Natural killer cell (primary cell): ENCODE measurements at places on chromosomes 2 and 18.

- H3K4me3 ChIP-seq: no peak overlapping the region
- H3K4me1 ChIP-seq: no peaks in the 10 kb centered on the region
- H3K36me3 ChIP-seq: no peaks in the 10 kb centered on the region
- H3K27ac ChIP-seq: no peak overlapping the region
- peaks cover 2% of the 10 kb centered on the region for H3K27me3 ChIP-seq
Observed at GRCh38 chr18:21472741-21473140, 127.8 kb downstream of the ESCO1 start.

GRCh38 chr2:216934151-216934550 lies 74.3 kb upstream of the TNP1 start:
- no peaks in the 10 kb centered on the region for H3K4me1 ChIP-seq
- H3K27ac ChIP-seq: no peak overlapping the region
- no peak for DNase-seq
- no peaks in the 10 kb centered on the region for H3K27me3 ChIP-seq
- H3K36me3 ChIP-seq: no peaks in the 10 kb centered on the region

DNA sequence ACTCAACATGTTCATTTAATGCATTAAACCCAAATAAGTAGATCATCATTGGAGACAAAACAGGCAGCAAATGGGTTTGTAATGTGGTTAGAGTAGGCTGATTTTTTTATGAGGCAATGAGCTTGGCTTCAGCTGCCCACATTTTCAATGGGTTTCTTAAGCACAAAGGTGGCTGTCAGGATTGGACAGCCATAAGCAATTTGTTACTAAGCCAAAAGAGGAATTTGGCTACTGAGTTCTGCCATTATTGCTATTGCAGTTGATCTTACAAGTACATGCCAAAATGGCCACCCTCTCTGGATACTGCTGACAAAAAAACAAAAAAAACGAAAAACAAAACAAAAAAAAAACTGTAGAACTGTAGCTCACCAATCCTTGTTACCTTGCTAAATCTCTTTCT lies 1348.0 kb upstream of the PIK3C3 start:
- no peak overlapping the region for H3K4me3 ChIP-seq
- no peak for DNase-seq
- no peak overlapping the region for H3K27ac ChIP-seq
- no peaks in the 10 kb centered on the region for H3K27me3 ChIP-seq
- H3K4me1 ChIP-seq: no peaks in the 10 kb centered on the region

DNA sequence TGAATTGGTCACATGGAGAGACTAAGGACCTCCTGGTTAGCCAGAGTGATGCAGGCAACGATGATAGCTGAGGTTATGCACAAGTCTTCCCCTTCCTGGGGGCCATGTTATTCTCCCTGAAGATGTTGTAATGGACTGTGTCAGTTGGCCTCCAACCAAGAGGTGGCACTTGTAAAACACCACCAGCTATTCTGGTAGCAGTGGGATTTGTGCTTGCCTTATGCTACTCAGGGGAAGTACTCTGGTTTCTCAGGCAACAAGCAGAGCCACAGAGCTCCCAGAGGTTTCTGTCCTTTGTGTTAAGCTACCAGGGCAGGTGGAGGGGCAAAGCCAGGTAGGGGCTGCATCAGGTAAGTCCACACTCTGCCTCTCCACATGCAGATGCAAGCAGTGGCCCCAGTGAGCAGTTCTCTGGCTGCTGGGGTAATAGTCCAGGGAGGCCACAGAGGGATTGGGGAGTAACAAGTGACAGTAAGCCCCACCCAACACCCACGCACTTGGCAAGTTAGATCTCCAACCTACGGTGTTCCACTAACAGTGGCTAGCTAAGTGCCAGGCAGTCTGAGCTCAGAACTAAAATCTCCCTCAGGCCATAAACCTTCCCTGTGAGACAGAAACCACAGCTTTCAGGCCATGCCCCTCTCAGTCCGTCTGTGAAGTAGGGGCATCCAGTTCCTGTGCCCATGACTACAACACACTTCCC lies 99.7 kb downstream of the RND3 start:
- no peaks in the 10 kb centered on the region for H3K4me1 ChIP-seq
- no peak for DNase-seq
- no peak overlapping the region for H3K4me3 ChIP-seq
- no peaks in the 10 kb centered on the region for H3K36me3 ChIP-seq

- H3K27ac ChIP-seq: no peak overlapping the region
- no peaks in the 10 kb centered on the region for H3K27me3 ChIP-seq
- H3K36me3 ChIP-seq: no peaks in the 10 kb centered on the region
- H3K4me3 ChIP-seq: no peak overlapping the region
Observed at GRCh38 chr2:10186868-10187535, 64.5 kb downstream of the RRM2 start.

GRCh38 chr2:117723483-117723882 lies 91.0 kb upstream of the DDX18 start:
- DNase-seq: no peak
- peaks cover 12% of the 10 kb centered on the region for H3K4me1 ChIP-seq
- H3K36me3 ChIP-seq: no peaks in the 10 kb centered on the region
- H3K27me3 ChIP-seq: no peaks in the 10 kb centered on the region

GRCh38 chr18:33113416-33113815 lies 327.1 kb downstream of the CCDC178 start:
- H3K36me3 ChIP-seq: no peaks in the 10 kb centered on the region
- H3K4me1 ChIP-seq: no peaks in the 10 kb centered on the region
- no peak overlapping the region for H3K4me3 ChIP-seq
- DNase-seq: no peak
- no peaks in the 10 kb centered on the region for H3K27me3 ChIP-seq

- H3K4me1 ChIP-seq: peaks cover 11% of the 10 kb centered on the region
- H3K36me3 ChIP-seq: peaks cover 74% of the 10 kb centered on the region
- no peak overlapping the region for H3K27ac ChIP-seq
- no peak overlapping the region for H3K4me3 ChIP-seq
- DNase-seq: no peak
- no peaks in the 10 kb centered on the region for H3K27me3 ChIP-seq
Observed at GRCh38 chr18:50274044-50274442, 7.3 kb downstream of the MBD1 start.

DNA sequence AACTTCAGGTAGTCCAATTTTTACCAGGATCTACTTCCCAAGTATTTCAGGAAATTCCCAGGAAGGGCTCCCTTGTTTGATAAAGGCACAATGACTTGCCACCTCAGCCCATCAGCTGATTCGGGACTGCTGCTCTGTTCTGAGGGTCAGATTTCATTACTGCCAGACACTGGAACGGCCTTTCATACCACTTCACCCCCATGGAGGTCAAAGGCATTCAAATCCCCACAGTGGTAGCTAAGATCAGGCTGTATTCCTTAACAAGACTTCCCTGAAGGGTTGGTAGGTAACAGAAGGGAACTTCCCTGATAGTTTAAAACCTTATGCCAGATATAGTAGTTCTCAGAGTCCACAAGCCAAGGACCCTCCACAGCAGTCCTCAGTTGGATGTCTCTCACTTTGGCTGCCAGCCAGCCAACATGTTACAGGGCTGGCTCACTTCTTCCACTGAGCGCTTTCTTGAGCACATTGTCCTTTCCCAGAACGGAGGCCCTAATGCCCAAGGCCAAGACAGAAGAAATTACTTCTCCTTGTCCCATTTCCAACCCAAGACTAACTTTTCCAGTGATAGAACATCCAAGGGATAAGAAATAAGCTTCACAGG lies 40.0 kb upstream of the GLS start:
- H3K4me3 ChIP-seq: no peak overlapping the region
- DNase-seq: no peak
- H3K27me3 ChIP-seq: no peaks in the 10 kb centered on the region

- DNase-seq: no peak
- H3K27ac ChIP-seq: no peak overlapping the region
- H3K4me3 ChIP-seq: no peak overlapping the region
- no peaks in the 10 kb centered on the region for H3K36me3 ChIP-seq
- H3K4me1 ChIP-seq: no peaks in the 10 kb centered on the region
Observed at GRCh38 chr2:132496555-132496954, 80.0 kb downstream of the GPR39 start.

- H3K4me1 ChIP-seq: no peaks in the 10 kb centered on the region
- H3K36me3 ChIP-seq: no peaks in the 10 kb centered on the region
- DNase-seq: no peak
- no peak overlapping the region for H3K27ac ChIP-seq
Observed at GRCh38 chr2:105597806-105598803, 146.6 kb upstream of the NCK2 start.

DNA sequence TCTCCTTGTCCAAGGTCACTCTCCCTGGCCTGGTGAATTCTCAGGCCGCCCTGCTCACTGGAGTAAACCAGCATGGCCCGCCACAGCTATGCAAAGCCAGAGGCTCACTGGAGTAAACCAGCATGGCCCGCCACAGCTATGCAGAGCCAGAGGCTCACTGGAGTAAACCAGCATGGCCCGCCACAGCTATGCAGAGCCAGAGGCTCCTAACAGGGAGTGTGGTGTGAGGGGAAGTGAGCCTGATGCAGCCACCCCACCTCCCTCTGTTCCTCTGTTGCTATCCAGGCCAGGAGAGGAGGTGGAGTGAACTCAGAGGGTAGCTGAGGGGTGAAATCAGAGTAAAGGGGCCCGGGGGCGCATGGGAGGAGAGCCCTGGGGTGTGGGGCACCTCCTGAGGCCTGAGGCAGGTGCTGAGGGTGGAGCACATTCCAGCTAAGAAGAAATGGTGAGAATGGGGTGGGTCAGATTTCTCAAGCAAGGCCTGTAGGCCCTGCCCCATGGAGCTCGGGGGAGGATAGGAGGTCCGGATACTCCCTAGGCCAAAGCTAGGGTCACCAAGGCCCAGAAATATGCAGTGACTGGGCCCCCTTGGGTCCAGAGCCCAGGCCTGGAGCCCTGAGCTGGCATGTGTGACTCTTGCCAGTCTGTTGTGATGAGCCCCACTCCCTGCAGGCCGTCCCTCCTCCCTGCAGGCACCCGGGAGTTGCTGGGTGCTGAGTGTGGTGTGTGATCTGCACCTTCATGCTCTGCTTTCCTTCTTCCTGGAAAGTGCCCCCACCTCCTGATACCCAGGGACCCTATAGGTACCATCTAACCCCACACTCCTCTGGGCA lies 1.5 kb downstream of the ATP6V1B1 start:
- no peak for DNase-seq
- no peaks in the 10 kb centered on the region for H3K36me3 ChIP-seq
- H3K4me1 ChIP-seq: no peaks in the 10 kb centered on the region
- H3K4me3 ChIP-seq: no peak overlapping the region

DNA sequence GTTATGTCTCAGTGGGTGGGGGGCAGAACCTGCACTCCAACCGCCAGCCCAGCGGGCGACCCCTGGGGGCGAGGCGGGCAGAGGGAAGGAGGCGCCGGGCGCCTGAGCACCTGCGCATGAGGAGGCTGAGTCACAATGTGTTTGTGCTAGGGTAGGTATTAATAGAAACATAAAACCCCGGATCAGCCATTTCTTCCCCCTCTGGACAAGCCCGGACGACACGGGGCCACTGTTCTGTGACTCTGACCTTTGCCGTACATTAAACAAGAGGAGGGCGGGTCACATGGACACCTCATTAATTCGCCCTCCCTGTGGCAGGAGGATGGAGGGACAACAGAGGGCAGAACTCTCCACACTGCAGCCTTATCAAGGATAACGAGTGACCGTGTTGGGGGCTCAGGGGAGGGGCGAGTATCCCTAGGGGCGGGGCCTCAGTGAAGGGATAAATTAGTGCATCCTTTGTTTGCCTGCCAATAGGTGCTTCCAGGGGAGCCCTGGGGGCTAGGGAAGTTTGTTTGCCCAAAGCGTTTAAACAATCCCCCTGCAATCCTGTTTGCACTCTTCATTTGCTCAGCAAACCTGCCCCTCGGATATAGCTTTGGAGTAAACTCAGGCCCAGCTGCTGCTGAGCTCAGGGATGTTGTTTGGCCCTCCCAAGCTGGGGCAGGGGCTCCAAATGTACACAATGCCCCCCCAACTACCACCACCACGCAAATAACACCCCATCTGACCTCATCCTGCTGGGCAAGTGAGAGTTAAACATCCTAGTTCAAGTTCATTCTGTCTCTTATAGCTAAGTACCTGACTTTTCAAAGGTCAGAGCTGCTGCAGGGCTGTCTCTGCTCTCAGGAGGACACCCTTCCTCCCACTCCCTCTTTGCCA lies 171.2 kb upstream of the GLI2 start:
- H3K4me3 ChIP-seq: no peak overlapping the region
- H3K4me1 ChIP-seq: no peaks in the 10 kb centered on the region
- H3K27me3 ChIP-seq: no peaks in the 10 kb centered on the region
- no peak for DNase-seq

DNA sequence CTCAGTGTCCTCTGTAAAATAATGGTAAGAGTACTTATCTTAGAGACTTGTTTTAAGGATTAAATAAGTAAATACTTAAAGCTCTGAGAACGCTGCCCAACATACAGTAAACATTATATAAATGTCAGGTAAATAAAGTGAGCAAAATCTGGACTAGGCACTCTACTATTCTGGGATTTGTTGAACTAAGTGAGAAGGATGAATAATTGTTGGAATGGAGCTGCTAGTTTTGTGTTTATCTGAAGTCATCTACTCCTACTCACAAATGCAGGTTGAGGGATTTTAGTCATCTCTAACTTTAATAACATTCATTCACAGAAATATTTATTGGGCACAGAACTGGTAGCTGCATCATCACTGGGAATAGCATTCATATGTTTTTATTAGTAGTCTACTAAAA lies 103.4 kb downstream of the MEIS1 start:
- no peaks in the 10 kb centered on the region for H3K36me3 ChIP-seq
- no peak overlapping the region for H3K4me3 ChIP-seq
- no peak overlapping the region for H3K27ac ChIP-seq
- DNase-seq: no peak
- H3K27me3 ChIP-seq: no peaks in the 10 kb centered on the region

DNA sequence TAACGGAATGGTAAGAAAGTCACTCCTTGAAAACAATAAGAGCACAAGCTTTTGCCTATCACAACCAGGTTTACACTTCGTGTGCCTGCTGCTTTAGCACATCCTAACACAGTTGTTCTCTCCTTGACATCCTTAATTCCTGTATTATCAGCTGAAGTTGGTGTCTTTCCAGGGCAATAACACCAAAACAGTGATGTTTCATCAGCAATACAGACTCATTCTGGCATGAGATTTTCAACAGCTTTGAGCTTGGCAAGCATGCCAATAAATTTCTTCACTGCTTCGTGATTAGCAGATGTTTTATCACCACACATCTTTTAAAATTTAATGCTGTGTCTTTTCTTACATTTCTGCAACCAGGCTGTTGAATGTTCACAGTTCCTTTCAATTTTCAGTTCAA lies 148.4 kb downstream of the EIPR1 start:
- no peak for DNase-seq
- no peaks in the 10 kb centered on the region for H3K27me3 ChIP-seq
- peaks cover 5% of the 10 kb centered on the region for H3K4me1 ChIP-seq
- H3K4me3 ChIP-seq: no peak overlapping the region

GRCh38 chr2:169476459-169476858 lies 2.8 kb upstream of the BBS5 start:
- no peaks in the 10 kb centered on the region for H3K36me3 ChIP-seq
- DNase-seq: no peak
- no peaks in the 10 kb centered on the region for H3K27me3 ChIP-seq
- peaks cover 10% of the 10 kb centered on the region for H3K4me1 ChIP-seq
- no peak overlapping the region for H3K27ac ChIP-seq
- no peak overlapping the region for H3K4me3 ChIP-seq

GRCh38 chr2:163081754-163082153 lies 243.2 kb upstream of the KCNH7 start:
- DNase-seq: no peak
- no peaks in the 10 kb centered on the region for H3K36me3 ChIP-seq
- H3K4me1 ChIP-seq: no peaks in the 10 kb centered on the region
- no peak overlapping the region for H3K27ac ChIP-seq
